ENCODE measurements at places on chromosomes 1 and 21.

GRCh38 chr1:206505702-206506355 is 1.5 kb upstream of the RASSF5 start:
- DNase-seq: no peak

- DNase-seq: no peak
Observed at GRCh38 chr21:34536311-34536710, 24.3 kb upstream of the KCNE1 start.

- no peak for DNase-seq
Observed at GRCh38 chr1:100164702-100165101, 13.4 kb downstream of the LRRC39 start.

GRCh38 chr1:240888787-240889048 is 276.8 kb upstream of the GREM2 start:
- DNase-seq: no peak

GRCh38 chr21:29193901-29194300 is 63.5 kb downstream of the MAP3K7CL start:
- no peak for DNase-seq

GRCh38 chr1:236509647-236510401 is 14.0 kb upstream of the LGALS8 start:
- DNase-seq: no peak

DNA sequence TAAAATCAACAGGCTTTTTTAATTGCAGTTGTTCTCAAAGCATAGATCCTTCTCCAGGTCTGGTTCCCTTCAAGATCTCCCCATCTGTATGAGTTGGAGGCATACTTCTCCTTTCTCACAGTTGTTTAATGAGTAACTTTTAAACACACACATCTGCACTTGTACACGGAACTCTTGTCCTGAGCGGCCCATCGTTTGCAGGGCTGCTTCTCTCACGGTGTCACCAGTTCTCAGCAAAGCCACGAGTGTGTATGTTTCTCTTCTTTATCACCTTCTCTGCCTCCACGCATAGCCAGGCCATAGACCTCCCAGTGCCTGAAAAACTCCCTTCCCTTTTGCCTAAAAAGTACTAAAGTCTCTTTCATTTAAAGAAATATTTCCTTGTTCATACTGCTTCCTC is 68.7 kb upstream of the ROR1 start:
- DNase-seq: no peak

Measured in stimulated activated CD4-positive, alpha-beta T cell treated with anti-CD3 and anti-CD28 coated beads, Interleukin-2, amount 100 ng/mL, for 4 hours (primary cell).